Stimulated activated CD4-positive, alpha-beta T cell treated with anti-CD3 and anti-CD28 coated beads, Interleukin-12 subunit alpha, Interleukin-12 subunit beta, amount 100 ng/mL, for 24 hours (primary cell): ENCODE measurements at places on chromosomes 3 and 15.

- DNase-seq: no peak
These were observed 131.6 kb downstream of the CHCHD6 start for GRCh38 chr3:126835472-126836219.

DNA sequence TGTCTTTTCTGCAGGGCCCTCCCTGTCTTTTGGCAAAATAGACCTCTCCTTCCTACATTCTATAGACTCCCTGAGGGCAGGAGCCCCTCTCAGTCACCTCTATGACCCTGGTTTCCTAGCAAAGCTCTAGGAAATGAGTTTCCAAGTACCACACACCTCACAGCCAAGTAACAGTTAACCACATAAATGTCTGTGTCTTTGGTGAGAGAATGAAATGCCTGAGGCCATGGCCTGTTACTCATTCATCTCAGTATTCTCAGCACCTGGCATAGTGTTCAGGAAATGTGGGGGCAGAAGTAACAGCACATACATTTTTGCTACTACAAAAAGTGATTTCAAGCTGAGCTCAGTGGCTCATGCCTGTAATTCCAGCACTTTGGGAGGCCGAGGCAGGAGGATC lies 21.0 kb downstream of the RFT1 start:
- no peak for DNase-seq

- DNase-seq: no peak
These were observed 116.3 kb downstream of the DTWD1 start for GRCh38 chr15:49737127-49737526.

DNA sequence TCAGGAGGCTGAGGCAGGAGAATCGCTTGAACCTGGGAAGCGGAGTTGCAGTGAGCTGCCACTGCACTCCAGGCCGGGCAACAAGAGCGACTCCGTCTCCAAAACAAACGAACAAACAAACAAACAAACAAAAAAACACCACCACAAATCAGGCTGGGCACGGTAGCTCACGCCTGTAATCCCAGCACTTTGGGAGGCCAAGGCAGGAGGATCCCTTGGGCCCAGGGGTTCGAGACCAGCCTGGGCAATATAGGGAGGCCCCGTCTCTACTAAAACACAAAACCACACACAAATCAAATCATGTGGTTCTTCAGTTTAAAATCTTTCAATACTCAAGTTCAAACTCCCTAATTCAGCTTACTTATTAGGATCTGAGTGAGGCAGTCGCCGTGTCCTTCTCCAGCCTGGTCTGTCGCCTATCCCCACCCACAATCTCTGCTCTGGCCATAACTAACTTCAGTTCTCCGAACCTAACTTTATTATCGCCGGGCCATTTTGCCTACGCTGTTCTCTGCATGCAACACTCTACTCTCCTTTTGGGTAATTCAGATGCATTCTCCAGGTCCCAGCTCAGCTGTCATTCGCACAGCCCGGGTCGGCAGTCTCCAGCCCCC lies 660 bp upstream of the RTF1 start:
- no peak for DNase-seq

- DNase-seq: no peak
These were observed 203.9 kb downstream of the VGLL3 start for GRCh38 chr3:86787091-86787490.

- DNase-seq: no peak
These were observed 473.6 kb upstream of the CBLB start for GRCh38 chr3:106342386-106342785.
